ENCODE measurements at places on chromosomes 7 and 10. TPM values are rescaled to one million over a fixed set of nuclear protein-coding genes. Genes with fewer than 3 reads are reported as not detected.

NOM1 gene
- total RNA-seq: 8.7 TPM

PDK4 gene
- 0.85 TPM for total RNA-seq

CTAGE15 gene
- total RNA-seq: 1.6 TPM

SEMA4G gene
- 1.2 TPM for total RNA-seq

OGDH gene
- total RNA-seq: 82.2 TPM

HECW1 gene
- not detected for total RNA-seq

TLX1 gene
- total RNA-seq: 2.2 TPM

SEMA3C gene
- 149 TPM for total RNA-seq

SLC26A4 gene
- total RNA-seq: not detected

ARL4A gene
- total RNA-seq: 33.4 TPM

FRMPD2 gene
- not detected for total RNA-seq

UNC5B gene
- 10.8 TPM for total RNA-seq

GIMAP2 gene
- total RNA-seq: not detected

DPYSL4 gene
- 0.14 TPM for total RNA-seq

MTPN gene
- 106 TPM for total RNA-seq

HACD1 gene
- 17.8 TPM for total RNA-seq

Data from airway epithelial cell (primary cell).